ENCODE measurements at places on chromosomes 1 and 21.

DNA sequence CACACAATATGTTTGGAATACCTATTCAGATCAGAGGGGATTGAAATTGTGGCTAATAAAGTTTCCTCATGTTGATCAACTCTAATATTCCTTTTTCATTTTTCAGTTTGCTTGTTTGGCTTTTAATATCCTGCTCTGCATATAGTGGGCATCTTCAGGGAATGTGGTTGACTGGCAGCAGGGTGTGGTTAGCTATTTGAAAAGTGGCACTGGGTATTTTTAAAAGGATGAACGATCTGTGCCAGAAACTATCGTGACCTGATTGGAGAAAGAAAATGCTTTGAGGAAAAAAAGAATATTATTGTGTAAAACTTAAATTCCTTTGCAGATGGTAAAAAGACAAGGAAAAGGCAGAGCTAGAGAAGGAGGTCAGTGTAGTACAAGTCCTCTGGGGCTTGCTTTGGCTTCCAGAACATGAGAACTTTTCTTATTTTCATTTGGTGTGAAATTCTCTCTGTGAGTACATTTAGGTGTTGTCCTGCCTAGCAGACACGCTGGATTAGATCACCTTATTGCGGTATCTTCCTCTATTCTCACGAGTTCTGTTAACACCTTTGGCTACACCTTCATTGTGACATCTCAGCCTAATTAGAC lies 329.7 kb upstream of the SNX7 start:
- no peak for DNase-seq

DNA sequence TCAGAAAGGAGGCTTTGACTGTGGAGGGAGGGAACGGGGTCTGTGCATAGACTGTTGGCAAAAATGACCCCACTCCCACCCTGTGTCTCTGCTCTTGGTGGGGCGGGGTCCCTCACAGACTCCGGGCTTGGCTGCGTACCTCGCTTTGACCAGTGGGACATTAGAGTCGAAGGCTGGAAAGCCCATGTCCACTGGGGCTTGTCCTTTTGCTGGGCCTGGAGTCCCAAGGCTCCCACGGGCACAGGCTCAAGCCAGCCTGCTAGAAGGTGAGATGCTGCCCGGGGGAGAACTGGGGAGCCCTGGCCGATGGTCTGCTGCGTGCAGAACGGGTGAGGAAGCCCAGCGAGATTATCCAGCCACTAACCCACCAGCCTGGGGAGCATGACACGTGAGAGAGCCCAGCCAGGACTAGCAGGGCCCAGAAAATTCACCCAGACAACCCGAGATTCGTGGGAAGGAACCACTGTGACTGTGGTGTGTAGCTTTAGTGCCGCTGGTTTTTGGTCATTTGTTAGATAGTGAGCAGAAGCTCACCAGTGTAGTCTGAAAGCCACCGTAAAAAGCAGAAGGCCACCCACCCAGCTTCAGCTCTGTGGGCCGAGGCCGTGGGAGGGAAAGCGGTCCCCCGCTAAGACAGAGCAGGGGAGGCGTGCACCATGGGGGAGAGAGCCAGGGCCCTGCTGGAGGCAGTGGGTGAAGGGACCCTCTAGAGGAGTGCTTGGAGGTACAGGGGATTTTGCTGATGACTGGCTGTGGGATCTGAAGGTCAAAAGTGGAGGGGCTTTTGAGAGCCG lies 78.3 kb upstream of the C1orf174 start:
- no peak for DNase-seq

- no peak for DNase-seq
These were observed 17.4 kb downstream of the MTR start for GRCh38 chr1:236812334-236813030.

- no peak for DNase-seq
These were observed 7.1 kb upstream of the TBX19 start for GRCh38 chr1:168273575-168273974.

GRCh38 chr1:220067269-220068204 lies 21.2 kb upstream of the EPRS1 start:
- no peak for DNase-seq

DNA sequence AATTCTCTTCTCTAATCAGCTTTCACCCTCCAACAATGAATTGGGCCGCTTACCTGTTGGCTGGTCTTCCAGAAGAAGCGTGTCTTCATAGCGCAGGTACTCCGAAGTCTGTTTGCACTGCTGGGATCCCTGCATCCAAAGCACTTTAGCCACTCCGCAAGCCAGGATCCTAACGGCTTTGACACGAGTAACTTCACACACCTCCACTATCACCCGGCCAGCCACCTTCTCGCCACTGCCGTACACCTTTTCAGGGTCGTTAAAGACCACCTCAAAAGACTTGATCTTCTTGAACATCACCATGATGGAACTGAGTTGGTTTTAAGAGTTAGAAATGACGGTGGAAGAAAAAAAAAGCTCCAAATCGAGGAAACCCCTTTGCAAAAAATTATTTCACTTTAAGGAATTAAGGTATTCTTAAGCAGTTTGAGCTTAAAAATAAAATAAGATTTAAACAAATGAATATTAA lies 381 bp downstream of the TXNIP start:
- no peak for DNase-seq

DNA sequence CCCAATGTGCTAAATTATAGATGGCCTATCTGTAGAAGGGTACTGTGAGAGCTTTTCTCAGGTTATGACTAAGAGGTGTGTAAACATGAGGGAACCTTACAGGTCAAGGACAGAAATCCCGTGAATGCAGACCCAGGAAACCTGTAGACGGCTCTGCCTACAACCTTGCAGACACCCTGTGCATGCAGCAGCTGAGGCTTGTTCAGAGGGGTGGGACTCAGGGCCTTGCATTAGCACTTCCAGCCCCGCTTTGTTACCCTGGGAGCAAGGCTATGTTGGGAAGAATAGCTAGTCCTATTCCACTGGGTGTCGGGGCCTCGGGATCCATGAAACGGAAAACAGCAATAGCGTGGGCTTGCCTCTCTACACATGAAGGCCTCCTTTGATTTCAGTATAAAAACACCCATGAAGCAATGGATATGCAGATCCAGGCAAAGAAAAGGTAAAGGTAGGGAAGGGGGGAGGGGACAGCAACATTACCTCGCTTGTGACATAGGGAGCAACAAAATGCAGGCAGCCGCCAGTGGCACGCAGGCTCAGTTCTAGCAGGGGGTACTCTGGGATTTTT lies 9.5 kb upstream of the NDUFS5 start:
- no peak for DNase-seq

DNA sequence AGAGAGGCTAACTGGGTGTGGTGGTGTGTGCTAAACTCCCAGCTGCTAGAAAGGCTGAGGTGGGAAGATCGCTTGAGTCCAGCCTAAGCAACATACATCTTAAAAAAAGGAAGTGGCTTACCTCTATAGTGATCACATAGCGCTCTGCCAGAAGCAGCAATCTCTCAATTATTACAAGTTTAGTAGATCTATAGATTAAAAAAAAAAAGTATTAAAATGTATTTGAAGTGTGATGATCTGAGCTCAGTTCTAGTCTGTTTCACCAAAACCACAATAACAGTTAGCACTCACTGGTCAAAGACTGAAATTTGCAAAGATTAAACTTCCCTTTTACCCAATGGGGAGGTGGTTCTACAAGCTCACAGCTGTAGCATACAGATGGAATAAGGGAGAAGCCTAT lies 76.3 kb downstream of the USP24 start:
- no peak for DNase-seq

GRCh38 chr1:20386323-20387081 lies 95.8 kb downstream of the VWA5B1 start:
- DNase-seq = no peak

DNA sequence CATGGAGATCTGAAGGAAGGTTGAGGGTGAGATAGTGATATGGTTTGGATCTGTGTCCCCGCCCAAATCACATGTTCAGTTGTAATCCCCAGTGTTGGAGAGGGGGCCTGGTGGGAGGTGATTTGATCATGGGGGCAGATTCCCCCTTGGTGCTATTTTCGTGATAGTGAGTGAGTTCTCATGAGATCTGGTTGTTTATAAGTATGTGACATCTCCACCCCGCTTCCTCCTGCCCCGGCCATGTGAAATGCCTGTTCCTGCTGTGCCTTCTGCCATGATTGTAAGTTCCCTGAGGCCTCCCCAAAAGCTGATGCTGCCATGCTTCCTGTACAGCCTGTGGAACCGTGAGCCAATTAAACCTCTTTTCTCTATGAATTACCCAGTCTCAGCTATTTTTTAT lies 451.9 kb upstream of the VAMP3 start:
- no peak for DNase-seq

DNA sequence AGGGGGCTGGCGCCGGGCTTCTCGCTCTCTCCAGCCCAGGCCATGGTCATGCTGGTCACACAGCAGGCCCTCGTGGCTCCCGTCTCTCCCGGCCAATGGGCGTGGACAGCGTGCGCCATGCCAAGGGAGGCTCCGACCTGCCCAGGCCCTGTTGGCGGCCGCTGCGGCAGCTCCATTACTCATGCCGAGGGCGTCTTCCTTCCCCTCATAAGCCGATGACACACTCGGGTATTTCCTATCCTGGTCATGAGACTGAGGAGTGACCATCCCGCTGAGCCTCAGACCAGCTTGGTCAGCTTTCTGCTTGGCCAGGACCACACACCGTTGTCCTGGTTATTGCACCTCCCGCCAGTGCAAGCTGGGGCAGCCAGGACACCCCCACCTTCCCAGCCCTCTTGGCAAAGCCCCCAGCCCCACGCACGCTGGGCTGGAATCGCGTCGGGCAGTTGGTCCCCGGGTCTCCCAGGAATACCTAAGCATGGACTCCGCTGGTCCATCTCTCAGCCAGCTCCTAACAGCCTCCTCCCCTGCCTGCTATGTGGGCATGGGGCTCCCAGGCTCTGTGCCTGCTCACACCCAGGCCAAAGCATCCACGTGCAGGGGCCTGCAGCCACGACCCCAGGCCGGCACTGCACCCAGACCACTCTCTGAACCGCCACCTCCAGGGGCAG lies 49.8 kb downstream of the ARHGEF16 start:
- DNase-seq = peak; percentile 99

- DNase-seq = no peak
These were observed 2.9 kb downstream of the CHAF1B start for GRCh38 chr21:36388096-36388495.

DNA sequence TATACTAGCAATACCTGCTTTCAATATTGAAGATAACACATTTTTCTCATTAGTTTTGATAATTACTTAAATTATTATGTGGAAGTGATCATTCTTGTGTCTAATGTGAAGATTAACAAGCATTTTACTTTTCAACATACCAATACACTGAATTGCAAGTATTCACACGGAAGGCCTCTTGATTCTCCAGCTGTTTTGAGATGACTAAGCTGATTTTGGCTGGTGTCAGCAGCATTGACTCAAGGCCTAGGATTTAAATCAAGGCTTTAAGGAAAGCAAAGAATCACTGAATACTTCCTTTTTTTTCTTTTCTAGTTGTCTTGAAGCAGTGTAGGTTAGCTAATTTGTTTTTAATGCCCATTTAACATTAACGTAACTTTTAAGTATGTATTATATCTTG lies 373.7 kb downstream of the SRGAP2C start:
- peak; percentile 80 for DNase-seq

GRCh38 chr1:64623750-64624191 lies 121.1 kb upstream of the RAVER2 start:
- peak; percentile 64 for DNase-seq

DNA sequence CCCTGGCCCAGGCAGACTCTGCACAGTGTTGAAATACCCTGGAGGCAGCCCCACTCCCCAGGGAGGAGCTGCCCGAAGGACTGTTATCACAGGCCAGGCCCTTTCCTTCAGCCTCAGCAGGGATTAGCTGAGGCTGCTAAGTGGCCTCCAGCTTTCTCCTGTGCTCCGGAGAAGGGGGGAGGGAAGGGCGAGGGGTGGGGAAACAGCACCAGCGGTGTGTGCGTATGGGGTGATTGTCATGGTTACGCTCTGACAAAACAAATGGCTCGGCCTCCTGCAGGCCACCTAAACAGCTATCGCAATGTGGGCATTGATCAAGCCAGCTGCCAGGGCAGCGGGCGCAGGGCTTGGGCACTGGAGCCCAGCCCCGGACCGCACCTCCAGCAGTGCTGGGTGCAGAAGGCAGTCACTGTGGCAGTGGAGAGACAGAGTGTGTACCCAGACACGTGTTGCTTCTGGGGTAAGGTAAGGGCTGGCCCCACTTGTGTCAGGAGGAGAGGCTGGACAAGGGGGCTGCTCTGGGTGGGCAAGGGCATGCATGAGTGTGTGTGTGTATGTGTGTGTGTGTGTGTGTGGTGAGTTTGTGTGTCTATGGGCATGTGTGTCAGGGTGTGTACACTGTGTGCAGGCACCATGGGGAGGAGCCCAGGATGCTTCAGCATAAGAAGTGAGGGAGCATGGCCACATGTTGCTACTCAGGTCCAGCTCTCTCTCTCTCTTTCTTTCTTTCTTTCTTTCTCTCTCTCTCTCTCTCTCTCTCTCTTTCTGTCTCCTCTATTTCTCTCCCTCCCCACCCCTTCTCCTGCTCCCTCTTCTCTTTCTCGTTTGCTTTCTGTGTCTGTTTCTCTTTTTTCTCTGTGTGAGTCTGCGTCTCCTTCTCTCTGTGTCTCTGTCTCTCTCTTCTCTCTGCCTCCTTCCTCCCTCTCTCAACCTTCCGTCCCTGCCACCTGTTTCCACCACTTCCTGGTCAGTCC lies at the start of gene VWA5B1:
Gene VWA5B1 (plus strand): TSS at position 252 of the 974 bp plus-strand sequence. CDS start 19,727 bp downstream, outside the sequence.
- no peak for DNase-seq

GRCh38 chr21:41357546-41357945 lies 4.3 kb upstream of the MX2 start:
- no peak for DNase-seq

DNA sequence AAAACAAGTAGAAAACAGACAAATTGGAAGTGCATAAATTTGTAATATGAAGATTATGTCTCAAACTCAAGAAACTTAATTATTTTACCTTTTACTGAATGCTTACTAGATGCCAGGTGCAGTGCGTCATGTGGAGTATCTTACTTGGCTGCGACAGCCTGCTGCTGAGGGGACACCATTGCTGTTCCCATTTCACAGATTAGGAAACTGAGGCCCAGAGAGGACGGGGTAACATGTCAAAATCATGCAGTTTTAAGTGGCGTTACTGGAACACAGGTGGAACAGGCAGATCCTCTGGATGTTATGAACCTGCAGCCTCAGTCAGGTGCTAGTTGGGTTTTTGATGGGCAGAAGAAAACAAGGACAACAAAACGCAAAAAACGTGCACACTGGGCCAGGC lies 7.3 kb upstream of the DHRS3 start:
- no peak for DNase-seq

DNA sequence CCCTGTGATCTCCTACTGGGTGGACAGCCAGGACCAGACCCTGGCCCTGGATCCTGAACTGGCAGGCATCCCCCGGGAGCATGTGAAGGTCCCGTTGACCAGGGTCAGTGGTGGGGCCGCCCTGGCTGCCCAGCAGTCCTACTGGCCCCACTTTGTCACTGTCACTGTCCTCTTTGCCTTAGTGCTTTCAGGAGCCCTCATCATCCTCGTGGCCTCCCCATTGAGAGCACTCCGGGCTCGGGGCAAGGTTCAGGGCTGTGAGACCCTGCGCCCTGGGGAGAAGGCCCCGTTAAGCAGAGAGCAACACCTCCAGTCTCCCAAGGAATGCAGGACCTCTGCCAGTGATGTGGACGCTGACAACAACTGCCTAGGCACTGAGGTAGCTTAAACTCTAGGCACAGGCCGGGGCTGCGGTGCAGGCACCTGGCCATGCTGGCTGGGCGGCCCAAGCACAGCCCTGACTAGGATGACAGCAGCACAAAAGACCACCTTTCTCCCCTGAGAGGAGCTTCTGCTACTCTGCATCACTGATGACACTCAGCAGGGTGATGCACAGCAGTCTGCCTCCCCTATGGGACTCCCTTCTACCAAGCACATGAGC lies 17.2 kb upstream of the SLC25A44 start:
- DNase-seq = no peak
